ENCODE measurements at places on chromosomes 4 and X.

DNA sequence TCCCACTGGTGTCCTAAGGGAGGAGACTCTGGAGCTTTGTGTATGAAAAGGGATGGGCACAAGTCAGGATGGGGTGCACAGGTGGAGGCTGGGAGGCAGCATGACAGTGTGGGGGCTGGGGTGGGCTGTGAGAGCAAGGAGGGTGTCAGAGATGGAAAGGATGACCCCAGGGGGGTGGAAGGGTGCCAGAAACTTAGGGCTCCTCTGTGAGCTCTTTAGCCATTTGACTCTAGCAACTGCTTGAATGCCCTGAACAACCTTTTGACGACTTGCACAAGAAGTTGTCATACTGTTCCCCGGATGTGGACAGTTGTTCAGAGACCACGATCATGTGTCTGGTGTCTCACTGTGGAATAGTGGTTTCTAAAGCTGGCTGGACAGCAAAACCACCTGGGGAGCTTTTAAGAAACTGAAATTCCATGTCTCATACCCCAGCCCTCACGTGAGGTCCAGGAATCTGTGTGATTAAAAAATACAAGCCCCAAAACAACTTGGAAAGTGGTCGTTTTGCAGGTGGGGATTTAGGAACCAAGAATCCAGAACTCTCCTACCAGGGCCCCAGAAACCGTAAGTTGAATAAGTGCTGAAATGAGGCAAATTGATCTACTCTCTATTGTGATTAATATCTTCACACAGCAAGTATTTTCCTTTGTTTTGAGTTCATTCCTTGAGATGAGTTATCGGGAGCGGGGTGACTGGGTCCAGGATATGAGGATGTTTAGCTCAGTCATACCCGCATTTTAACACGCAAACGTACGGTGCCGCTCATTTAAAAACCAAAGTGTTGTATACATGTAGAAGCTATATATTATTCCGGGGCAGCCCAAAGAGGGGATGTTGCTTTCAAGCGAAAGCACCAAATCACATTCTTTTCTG lies 3.4 kb downstream of the RHOH start:
- ATAC-seq = no peak

DNA sequence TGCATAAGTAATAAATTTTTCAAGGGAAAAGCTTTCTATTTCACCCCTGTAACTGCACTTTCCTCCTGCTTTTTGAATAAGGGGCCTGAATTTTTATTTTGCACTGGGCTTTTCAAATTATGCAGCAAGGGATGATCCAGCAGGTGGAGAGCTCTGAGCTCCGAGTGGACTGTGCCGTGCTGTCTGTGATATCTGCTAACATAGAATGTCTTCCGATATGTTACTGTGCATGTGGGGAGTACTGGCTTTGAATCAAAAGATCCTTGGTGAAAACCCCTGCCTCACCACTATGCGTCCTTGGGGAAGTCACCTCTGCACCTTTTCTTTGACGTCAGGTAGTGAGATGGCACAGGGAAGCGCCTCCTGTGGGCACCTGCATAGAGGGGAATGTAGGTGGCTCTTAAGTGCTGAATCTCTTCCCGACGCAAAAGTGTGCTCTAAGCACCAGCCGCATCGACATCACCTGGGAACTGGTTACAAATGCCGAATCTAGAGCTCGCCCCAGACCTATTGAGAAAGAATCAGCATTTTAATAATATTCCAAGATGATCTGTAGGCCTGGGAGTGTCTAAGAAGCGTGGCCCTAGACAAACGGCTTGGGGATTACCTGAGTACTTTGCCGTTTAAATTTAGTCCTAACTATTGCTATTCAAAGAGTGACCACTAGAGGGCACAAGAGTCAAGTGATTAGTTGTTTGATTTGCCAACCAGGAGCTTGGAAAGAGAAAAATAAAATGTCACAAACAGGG lies 19.2 kb upstream of the WFS1 start:
- ATAC-seq = peak; percentile 79

DNA sequence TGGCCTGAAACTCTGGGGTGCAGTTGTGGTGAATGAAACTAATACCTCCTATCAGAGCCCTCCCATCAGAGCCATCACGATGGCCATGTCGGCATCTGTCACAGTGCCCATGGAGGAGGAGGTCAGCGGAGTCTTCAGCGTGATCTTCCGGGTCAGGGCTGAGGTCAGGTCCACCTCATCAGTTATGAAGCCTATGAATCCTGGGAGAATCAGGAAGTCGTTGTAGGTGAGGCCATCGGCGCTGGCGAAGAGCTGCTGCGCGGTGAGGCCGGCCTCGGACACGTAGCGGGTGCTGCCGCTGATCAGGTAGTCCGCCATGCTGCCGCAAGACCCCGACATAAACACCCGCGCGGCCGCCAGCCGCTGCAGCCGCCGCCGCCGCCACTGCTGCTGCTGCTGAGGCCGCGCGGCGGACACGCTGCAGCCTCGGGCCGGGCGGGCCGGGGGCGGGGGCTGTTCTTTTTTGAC lies 376.7 kb upstream of the MAOA start:
- ATAC-seq = no peak

DNA sequence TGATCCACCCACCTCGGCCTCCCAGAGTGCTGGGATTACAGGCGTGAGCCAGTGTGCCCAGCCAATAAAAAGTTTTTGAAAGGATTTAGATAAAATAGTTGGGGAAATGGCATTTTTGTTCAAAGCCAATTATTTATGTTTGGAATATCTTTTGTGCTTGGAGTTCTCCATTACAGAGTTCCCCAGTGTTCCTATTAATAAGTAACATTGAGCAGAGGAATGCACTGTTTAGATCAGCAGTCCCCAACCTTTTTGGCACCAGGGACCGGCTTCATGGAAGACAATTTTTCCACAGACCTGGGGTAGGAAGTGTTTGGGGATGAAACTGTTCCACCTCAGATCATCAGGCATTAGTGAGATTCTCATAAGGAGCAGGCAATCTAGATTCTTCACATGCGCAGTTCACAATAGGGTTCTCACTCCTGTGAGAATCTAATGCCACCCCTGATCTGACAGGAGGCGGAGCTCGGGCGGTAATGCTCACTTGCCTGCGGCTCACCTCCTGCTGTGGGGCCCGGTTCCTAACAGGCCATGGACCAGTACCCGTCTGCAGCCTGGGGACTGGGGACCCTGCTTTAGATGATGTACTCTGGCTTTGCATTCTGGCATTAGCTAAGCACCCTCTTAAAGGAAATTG lies 8.3 kb downstream of the PKD2 start:
- no peak for ATAC-seq

GRCh38 chr4:166165829-166166420 lies 292.9 kb downstream of the TLL1 start:
- ATAC-seq = peak; percentile 97

- no peak for ATAC-seq
Observed at GRCh38 chr4:153573221-153573620, 107.1 kb downstream of the TMEM131L start.

Data from SK-N-SH treated with all-trans-retinoic acid at 6 μM for 48 hours (cell line).